ENCODE measurements at places on chromosomes 2 and 18.
A peak's percentile ranks its signal among the peaks of the same experiment; 100 is the strongest.

GRCh38 chr2:242035858-242036652 lies 166.5 kb downstream of the RTP5 start:
- no peak for DNase-seq

GRCh38 chr2:216717491-216717901 lies 22.1 kb upstream of the IGFBP5 start:
- DNase-seq: no peak

- DNase-seq: no peak
Observed at GRCh38 chr2:65134158-65134557, 4.3 kb upstream of the RAB1A start.

DNA sequence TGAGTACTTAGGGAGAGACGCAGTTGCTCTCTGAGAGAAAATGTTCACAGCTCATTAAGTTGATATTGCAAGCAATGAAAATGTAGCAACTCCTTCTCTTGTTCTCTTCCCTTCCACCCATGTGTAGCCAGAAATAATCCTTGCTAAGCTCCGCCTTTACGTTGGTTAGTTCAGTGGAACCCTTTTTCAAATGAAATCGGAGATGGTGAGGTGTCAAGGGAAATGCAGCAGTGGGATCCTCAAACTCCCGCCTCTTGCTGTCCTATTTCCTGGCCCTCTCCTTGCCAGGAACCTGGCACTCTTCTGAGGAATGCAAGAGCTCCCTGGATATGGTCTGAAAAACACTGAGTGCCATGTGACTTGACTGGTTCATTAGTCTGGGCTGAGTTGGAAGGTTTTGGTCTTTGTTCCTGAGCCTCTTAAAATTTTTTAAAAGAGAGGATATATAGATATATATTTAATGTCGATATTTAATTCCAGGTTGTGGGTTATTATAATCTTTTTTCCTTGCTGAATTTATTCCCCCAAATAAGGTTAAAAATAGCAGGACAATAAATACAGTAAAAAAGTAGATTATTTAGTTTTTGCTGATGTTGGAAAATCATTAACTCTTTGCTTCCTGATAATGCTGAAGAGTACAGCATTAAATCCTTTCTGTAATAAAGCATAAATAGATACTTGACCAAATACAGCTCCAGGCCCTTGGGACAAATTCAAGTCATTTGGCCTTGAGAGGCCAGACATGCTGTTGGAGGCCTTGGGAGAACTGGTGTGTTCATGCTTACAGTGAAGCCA lies 116.2 kb downstream of the EML6 start:
- DNase-seq: no peak

DNA sequence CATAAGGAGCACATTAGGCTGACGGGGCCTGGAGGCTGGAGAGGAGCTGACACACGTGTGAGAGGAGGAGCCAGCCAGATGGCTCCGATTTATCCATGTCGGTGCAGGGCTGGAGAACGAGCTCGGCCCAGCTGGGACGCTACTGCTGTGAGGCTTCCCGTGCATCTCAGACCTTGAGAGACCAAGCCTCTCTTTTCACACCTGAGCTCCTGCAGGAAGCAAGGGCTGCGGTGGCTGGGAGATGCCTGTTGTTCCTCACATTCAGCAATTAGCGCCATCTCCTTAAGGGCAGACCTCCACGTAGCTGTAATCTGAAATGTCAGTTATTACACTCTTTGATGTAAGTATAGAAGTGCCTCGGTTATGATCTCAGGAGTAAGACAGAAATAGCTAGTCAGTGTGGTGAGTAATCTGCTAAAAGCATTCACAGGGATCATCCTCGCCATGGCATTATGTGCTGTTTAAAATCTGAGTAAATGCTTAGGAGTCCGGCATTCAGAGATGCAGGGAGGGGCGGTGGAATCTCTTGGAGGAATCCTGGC lies 107.9 kb downstream of the PRKCE start:
- peak; percentile 45 for DNase-seq

- no peak for DNase-seq
Observed at GRCh38 chr2:50484371-50484770, 547.6 kb downstream of the NRXN1 start.

DNA sequence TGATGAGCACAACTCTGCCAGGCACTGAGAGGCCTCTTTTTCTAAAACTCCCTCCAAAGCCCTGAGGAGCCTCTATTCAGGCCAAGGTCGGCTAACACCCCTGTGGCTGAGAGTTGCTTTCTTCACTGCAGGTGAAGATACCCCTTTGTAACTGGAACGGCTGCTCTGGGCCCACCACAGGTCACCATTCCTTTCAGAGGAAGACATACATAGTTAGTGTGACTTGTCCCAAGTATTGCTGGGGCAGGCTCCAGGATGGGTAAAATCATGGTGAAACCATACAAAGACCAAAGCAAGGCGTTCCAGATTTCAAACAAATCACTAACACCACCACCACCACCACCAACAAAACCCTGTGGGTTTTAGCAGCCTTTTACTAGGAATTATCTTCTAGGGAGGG lies 36.8 kb downstream of the CHST10 start:
- DNase-seq: no peak

Data from NCI-H510A treated with DMSO at 0.1 percent for 48 hours (cell line).